ENCODE measurements at places on chromosomes 4 and X.

DNA sequence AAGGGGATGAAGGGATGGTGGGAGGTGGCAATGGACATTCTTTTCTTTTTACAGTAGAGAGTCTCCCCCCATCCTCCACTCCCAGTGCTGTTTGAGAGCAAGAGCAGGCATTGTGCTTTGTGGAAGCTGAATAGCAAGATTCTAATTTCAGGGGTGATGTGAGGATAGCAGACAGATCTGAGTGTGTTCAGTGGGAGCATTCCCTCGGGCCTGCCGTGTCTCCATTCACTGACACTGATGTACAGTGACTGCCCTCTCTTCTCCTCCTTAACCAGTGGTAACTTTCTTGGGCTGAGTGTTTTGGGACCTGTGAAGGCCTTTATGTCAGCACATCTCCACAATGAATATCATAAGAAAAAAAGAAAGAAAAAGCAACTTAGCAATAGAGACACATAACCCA, 396.6 kb upstream of the RPS6KA3 start:
- DNase-seq, result no peak

DNA sequence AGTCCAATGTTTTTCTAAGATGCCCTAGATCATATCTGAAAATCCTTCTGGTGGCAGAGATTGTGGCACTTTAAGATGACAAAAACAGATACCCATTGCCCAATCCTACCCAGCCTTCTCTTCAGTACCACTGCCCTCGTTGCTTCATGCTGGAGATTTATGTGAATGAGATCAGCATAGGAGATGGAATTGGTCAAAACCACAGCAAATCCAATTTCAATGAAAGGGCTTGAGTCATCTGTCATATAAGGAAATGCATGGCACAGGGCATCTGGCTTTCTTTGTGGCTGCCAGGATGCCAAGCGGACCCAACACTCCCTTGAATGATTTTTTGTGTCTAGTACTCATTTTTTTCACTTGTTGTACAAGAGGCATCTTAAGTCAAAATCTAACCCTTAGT, 16.8 kb downstream of the AFF2 start:
- no peak for DNase-seq

GRCh38 chr4:78809928-78810835, 34.0 kb downstream of the BMP2K start:
- DNase-seq, result no peak

DNA sequence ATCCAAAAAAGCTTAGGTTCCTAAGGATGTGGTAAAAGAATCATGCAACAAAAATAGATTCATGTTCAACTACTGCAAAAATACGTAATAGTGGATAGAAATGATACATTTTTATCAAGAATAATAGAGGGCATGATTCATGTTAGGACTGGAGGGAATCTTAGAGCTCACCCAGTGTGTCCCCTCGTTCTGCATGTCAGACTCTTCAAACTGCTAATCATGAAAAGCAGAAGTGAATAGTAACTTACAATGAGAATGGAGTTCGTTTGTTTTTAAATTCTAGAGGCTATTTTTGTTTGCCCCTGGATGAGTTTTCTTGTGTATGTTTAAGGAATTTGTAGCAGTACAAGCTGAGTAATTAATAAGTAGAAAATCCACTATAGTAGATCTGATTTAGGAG, 79.4 kb downstream of the MSL3 start:
- DNase-seq, result no peak

GRCh38 chr4:161799710-161800109, 364.1 kb downstream of the FSTL5 start:
- DNase-seq, result no peak

DNA sequence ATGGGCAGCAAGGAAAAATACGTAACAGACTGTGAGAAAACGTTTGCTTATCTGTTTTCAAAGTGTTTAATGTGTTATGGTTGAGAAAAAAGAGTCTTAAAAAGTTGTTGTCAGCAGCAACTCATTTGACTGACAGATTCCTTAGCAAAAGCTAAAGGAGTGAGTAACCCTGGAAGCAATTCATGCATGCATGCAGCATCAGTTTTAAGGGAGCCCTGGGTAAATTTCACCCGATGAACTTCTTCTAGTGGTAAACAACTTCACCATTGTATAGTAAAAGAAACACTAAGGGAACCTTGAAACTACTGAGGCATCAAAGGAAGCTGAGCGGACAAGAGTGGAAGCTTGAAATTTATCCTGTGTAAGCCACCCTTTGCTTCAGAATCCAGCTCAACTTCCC, 583.2 kb upstream of the INTU start:
- no peak for DNase-seq

DNA sequence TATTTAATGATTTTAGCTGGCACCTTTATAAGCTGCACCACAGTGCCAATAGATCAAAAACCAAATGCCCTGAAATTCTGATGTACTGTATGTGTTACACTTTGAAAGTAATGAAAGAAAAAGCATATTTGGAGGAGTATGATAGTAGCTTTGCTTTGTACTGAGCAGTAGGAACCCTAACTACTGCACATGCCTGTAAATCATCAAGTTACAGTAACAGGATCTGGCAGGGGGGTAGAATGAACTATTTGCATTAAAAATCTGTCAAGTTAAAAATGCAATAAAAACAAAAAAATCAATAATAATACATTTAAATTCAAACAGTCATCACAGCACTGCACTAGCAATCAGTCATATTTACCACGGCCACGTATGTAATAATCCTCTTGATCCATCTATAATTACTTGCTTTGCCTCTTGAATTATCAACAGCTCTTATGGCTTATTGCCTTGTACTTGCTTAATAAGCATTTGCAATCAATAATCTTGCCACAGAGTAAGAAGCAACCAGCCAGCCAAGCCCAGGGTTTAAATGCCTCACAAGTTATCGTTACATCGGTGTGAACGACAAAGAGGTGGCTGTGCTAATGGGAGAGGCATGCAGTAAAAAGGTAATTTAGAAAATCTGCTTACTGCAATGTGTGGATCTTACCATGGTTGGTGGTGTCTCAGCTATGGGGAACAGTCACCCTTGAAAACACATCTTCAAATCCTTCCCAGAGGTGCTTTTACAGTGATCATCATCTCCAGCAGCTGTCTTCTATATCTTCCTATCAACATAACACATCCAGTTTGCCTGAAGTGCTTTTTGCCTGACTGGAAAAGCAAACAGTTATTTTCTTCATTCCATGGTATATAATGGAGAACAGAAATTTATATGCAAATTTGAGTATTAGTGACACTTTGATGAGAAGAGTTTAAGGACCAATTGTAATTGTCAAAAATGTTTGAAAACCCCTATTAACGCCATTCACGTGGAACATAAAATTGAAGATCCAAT, 1812.1 kb upstream of the ADGRL3 start:
- no peak for DNase-seq

- no peak for DNase-seq
Measured at GRCh38 chr4:168999809-169000208, 10.2 kb downstream of the CBR4 start.

GRCh38 chrX:78075787-78076389, 28.2 kb upstream of the PGK1 start:
- no peak for DNase-seq

DNA sequence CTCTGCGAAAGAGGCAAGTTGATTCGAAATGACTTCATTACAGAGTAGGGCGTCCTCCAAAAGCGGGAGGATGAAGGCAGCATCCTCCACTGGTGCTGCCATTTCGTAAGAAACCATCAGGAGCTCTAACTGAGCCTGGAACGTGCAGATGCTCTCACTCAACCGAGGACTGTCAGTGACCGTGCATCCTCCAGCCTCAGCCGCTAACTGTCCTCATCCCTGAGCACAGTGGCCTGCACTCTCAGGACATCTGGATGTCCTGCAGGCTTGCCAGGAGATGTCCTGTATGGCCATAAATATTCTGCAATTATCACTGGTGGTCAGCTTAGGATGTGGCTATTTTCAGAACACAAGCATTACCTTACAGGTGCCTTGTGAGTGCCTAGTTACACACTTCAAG, 107.1 kb upstream of the ADRA2C start:
- DNase-seq, result no peak

DNA sequence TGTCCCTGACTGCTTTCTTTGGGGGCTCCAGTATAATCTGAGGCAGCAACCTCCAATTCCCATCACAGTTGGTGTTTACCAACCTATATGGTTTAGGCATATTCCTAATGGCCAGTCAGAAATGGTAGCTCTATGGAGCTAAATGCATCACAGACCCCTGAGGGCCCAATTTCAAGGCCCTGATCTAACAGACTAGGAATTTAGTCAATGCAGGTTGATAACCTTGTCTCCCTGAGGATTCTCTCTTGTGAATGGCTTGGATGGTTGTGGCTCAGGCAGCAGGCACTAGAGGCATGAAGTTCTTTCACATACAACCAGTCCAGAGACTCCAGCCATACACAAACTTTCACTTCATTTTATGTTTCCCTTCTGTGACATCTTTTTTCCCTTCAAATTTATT, 59.4 kb downstream of the TMPRSS11F start:
- DNase-seq, result no peak

DNA sequence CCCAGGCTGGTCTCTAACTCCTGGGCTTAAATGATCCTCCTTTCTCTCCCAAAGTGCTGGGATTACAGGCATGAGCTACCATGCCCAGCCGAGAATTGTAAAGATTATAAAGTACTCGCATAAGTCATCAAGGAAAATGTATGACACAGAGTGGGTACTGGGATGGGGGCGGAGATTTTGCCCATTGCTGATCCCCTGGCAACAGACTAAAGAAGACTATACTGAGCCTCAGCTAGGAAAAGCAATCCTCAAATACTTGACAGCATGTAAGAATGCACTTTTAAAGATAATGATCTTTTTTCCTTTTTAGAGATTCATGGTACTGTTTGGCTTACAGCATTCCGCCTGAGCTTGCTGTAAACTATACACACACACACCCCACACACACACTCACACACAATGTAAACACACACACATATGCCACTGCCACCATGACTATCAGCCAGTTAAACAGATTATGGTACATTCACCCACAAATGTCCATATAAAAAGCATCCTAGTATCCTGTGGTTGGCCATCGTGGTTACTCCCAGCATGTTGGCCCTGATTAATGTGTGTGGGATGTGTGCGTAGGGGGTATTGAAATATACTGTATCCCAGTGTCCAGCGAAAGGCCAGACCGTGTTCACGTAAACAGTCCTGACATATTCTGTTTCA, 113.0 kb downstream of the AMELX start:
- DNase-seq, result no peak

GRCh38 chr4:109554971-109555370, 5.1 kb upstream of the MCUB start:
- no peak for DNase-seq

DNA sequence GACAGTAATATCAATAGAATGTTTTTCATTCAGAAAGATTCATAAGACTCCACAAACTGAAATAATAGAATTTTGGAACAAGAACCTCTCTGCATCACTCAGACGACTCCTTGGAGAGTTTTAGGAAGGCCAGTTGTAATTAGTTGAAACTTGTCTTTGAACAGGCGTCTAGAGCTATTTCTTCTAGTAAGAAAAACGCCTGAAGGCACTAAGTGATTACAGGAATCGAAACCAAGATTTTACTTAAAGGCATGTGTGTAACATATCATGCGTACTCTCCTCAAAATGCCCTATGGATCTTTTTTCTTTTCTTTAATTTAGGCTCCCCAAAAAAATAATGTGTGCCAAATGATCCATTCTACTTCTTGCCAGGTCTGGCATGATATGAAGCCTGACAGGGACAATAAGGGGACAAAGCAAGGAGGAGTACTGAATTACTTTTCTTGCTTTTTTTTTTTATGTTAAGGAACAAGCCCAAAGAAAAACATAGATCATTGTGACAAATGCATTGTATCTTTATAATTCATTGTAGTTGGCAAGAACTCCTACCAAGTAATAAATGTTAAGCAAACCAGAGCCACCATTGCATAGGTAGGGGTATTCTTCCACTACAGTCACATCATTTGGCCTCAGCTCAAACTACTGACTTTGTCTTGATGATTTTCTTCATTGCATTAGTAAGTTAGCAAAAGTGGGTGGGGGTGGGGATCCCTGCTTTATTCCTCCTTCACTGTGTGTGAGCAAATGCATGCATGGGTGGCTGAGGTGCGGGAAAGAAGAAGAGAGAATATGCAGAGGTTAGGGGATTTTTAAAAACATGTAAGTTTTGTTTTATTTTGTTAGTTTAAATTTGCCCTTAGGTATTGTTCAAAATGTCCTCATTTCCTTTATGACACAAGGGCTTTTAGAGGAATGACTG, 79.9 kb upstream of the ATOH1 start:
- DNase-seq, result no peak

GRCh38 chr4:16843831-16844508, 54.5 kb downstream of the LDB2 start:
- no peak for DNase-seq

GRCh38 chrX:50115973-50116372, 84.8 kb downstream of the AKAP4 start:
- no peak for DNase-seq

DNA sequence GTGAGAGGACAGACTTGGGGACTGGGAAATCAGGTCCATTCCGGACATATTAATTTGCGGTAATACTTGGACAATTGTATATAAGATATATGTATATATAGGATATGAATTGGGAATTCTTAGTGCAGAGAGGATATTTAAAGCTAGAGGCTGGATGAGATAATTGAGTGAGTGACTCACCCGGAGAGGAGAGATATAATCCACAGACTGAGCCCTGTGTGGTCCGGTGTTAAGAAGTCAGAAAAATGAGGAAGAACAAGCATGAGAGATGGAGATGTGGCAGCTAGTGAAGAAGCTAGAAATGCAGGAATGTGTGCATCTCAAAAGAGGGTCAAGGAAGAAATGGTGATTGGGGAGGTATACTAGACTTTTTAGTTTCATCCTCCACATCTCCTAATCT, 336.2 kb downstream of the SLC7A11 start:
- no peak for DNase-seq

DNA sequence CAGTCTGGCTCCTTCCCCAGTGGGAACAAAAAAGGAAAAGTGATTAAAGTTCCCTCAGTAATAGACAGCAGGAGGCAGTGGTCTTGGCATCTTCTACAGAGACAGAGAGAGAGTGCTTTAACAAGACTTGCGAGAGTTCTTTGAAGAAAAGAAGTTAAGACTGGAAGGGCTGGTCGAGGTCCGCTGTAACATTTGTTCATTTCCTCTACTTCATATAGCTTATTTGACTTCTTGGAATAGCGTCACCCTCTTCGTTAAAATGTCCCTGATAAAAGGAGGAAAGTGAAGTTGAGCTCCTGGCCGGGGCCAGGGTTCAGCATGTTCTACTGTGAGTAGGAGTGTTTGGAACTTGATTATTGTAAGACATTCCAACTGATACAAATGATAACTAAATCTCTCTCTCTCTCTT, 179.8 kb downstream of the SLIT2 start:
- DNase-seq, result no peak
